Fibroblast of the aortic adventitia (primary cell): ENCODE measurements at places on chromosomes 16 and 17. TPM values are rescaled to one million over a fixed set of nuclear protein-coding genes. Genes with fewer than 3 reads are reported as not detected.

CCDC154 gene
- total RNA-seq = 0.36 and 0.41 TPM in 2 replicates

CACNB1 gene
- 7.0 and 8.0 TPM in 2 replicates for total RNA-seq

TSNAXIP1 gene
- 0.99 and 1.8 TPM in 2 replicates for total RNA-seq

CTNS gene
- 13.3 and 27.7 TPM in 2 replicates for total RNA-seq

POLR2A gene
- total RNA-seq = 72.9 and 74.1 TPM in 2 replicates
